HTR-8/SVneo (cell line): ENCODE measurements at places on chromosomes 4 and X.

DNA sequence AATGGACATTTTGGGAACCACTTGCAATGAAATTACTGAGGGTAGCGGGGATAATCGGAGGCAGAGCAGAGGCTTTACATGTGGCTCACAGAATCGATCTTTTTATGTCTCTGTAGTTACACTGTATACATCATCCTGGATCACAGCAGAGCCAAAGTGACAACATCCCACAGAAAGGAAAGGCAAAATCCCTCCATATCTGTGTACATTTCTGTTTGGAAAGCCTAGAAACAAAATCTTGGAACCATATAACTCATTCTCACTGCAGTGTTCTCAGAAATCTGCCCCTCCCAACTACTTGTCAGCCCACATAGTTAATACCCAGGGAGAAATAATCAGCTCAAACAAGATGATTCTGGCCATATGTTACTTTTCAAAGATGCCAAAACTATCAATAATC is 211.6 kb downstream of the DCLK2 start:
- no peak for DNase-seq

DNA sequence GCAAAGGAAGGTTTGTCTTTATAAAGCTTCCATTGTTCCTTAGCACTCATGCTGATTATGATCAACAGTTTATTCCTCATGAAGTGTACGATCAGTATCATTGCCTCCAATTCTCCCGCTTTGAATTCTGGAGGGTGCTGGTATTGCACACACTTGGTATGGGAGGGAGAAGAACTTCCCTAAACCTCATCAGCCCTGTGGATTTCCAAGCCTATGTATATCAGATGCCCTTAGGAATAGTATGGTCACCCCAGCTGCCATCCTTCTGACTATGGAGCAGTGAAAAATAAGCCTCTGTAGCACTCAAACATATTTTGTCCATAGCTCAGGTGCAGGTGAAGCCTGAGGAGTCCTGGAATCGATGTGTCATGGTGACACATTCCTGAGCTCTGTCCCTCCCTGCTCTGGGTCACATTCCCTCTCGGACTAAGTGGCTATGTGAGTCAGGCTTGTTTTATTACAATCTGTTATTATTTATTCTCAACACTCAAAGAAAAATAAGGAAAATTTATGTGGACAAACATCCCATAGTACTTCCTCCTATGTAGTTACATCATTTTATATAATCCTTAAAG is 2.0 kb upstream of the ZDHHC9 start:
- no peak for DNase-seq

- no peak for DNase-seq
These were observed 118.4 kb downstream of the RAPGEF2 start for GRCh38 chr4:159221280-159221679.

DNA sequence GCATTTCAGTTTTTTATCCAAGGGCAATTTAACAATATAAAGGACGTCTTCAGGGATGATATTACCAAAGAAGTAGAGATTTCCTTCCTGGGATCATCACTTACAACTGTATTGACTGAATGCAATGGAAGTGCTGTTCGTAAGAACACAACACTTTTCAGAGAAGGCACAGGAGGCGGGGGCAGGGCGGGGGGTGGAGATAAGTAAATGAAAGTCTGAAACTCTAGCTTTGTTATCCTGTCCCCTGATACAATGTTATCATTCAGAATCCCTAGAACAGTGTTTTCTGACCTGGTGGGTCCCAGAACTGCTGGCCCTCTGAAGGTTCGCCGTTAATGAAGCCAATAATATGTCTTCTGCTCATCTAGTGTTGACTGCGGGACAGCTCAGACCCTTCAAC is 124.6 kb downstream of the NSUN7 start:
- no peak for DNase-seq

GRCh38 chr4:81257021-81257420 is 42.0 kb upstream of the PRKG2 start:
- DNase-seq: no peak

GRCh38 chr4:163816494-163816893 is 322.0 kb downstream of the TMA16 start:
- peak; percentile 1 for DNase-seq

- peak; percentile 76 for DNase-seq
These were observed 225.6 kb downstream of the FBXW7 start for GRCh38 chr4:152310257-152310656.

DNA sequence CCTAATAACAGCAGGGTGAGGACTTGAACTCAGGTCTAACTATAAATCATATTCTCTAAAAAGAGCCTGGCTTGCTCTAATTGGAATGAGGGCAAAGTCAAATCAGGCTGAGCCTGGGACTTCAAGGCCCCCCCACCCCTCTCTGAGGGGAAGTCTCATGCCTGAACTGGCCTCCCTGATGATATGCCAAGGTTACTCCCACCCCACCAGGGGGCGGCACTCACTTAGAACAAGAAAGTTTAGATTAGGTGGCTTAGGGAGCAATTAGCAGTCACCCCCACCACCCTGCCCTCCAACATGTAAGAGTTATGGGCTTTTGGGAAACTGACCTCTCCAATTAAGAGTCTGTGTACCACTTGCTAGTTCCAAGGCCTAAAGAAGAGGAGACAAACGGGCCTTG is 2.7 kb downstream of the FOXO4 start:
- no peak for DNase-seq
